ENCODE measurements at places on chromosomes 12 and 14. TPM values are rescaled to one million over a fixed set of nuclear protein-coding genes. Genes with fewer than 3 reads are reported as not detected.

Gene ABHD12B
- total RNA-seq: not detected

Gene SERPINA12
- not detected for total RNA-seq

DNA sequence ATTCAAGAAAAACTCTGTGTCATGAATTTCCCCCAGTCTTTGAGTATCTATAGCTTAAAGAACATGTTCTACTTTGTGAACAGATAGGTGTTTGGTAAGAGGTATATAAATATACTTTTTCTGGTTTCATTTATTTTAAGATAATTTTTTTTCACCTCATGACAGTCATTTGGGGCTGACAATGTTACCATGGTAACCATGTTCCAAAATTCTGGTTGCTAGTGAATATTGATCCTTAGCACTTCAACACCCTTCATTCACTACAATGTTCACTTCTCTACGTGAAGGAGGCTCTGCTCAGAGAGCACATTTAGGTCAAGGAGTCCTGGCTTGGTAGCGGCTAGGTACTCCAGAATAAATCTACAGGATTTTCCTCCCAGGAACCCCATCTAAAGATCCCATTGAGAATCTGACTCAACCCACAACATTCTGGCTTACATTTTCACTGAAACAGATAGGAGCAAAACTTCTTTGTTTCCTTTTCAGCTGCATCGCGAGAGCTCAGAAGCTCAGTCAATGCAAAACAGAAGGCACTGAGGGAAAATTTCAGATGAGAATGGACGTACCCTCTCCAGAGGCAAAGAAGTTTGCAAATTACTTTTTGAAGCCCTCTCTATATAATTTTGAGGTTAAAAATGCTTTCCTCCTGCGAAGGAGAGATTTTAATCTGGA, 93.6 kb downstream of the ARF6 start:
- no peaks in the 10 kb centered on the region for H3K36me3 ChIP-seq
- peaks cover 47% of the 10 kb centered on the region for H3K4me1 ChIP-seq
- peak overlapping the region; percentile 78 for H3K27ac ChIP-seq
- H3K27me3 ChIP-seq: no peaks in the 10 kb centered on the region

DNA sequence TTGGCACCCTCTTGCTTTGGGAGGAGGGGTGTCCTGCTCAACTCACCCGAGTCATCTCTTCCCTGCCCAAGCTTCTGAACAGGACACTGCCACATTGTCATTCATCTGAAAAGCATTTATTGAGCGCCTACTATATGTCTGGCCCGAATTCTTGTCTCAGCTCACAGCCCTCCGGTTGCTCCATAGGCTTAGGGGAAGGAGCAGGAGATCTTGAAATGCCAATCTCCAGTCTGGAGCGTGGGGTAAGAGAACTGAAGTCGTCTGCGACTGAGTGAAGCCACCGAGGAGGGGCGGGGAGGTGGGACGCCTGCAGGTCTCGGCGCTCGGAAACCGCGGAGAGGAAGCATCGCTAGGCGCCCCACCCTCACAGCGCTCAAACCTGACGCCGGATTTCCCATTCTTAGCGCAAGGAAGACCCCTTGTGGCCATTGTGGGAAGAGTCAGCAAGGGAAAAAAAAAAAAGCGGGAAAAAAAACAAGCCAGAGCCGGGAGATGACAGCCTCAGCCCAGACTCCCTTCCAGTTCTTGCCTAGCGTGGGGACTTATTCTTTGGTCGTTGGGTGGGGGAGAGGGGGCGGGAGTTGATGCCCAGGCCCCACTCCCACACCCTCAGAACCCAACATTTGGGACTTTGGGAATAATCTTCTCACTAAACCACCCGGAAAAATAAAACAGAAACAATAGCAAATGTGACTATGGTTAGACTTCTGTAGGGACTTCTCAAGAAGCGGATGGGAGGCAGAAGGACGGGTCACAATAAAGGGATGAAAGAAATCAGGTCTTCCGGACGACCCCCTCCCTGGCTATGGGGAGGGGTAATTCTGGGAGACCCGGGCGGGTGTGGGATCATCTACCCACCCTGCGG, 28.2 kb upstream of the SMUG1 start:
- peaks cover 20% of the 10 kb centered on the region for H3K4me1 ChIP-seq
- no peak overlapping the region for H3K27ac ChIP-seq
- H3K36me3 ChIP-seq: no peaks in the 10 kb centered on the region
- H3K4me3 ChIP-seq: peak overlapping the region; percentile 74
- peaks cover 16% of the 10 kb centered on the region for H3K27me3 ChIP-seq

DNA sequence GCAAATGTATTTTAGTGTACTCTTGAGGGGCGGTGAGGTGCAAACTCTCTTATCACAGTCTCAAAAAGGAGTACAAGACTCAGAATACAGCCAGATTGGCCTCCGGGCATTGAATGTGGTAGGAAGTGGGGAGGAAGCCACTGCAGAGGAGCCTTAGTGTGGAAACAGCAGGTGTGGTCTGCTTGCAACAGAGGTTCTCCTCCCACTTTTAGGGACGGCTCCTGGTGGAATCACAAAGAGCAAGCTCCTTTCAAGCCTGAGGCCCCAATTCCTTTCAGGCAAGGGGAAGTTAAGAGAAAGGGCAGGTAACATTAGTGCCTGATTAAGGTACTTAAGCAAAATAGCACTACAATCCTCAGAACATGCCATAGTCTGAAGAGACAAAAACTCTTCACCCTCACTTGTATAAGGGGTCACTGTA, 23.7 kb upstream of the SLC2A3 start:
- H3K27me3 ChIP-seq: no peaks in the 10 kb centered on the region
- peak overlapping the region; percentile 83 for H3K4me3 ChIP-seq
- peak overlapping the region; percentile 87 for H3K27ac ChIP-seq
- no peak for DNase-seq
- H3K4me1 ChIP-seq: peaks cover 26% of the 10 kb centered on the region
- no peaks in the 10 kb centered on the region for H3K36me3 ChIP-seq

- H3K4me1 ChIP-seq: peaks cover 8% of the 10 kb centered on the region
- DNase-seq: no peak
- H3K27ac ChIP-seq: no peak overlapping the region
- no peaks in the 10 kb centered on the region for H3K36me3 ChIP-seq
- H3K27me3 ChIP-seq: peaks cover 2% of the 10 kb centered on the region
Observed at GRCh38 chr14:74946659-74947281, 8.6 kb downstream of the PGF start.

Data from osteocyte (in vitro differentiated cells).